ENCODE measurements at places on chromosomes 16 and 17. TPM values are rescaled to one million over a fixed set of nuclear protein-coding genes. Genes with fewer than 3 reads are reported as not detected.

Gene OSGIN1
- total RNA-seq = 4.1 TPM

Gene AFMID
- total RNA-seq = 39.2 TPM

Gene AOC3
- 0.13 TPM for total RNA-seq

Gene TLCD2
- total RNA-seq = 5.3 TPM

Gene NPTX1
- 0.11 TPM for total RNA-seq

Gene SLC46A1
- total RNA-seq = 7.0 TPM

Gene COX10
- total RNA-seq = 19.8 TPM

Gene FOXO3B
- 6.1 TPM for total RNA-seq

Gene ENPP7
- total RNA-seq = not detected

Gene ACAP1
- 0.11 TPM for total RNA-seq

Gene RHBDL1
- 1.2 TPM for total RNA-seq

Gene IKZF3
- not detected for total RNA-seq

Gene CCL3
- not detected for total RNA-seq

Gene KRTAP4-1
- total RNA-seq = not detected

Gene NACA2
- total RNA-seq = 0.13 TPM

Gene ITGB4
- 0.54 TPM for total RNA-seq

Gene MILR1
- total RNA-seq = 4.4 TPM

Gene TEKT3
- total RNA-seq = 0.43 TPM

Gene KRTAP4-9
- total RNA-seq = not detected

Gene ANKS3
- total RNA-seq = 26.3 TPM

Gene PLEKHM1
- total RNA-seq = 34.0 TPM

Gene LITAFD
- total RNA-seq = not detected

Gene CCDC200
- total RNA-seq = not detected

Gene PRR35
- 0.11 TPM for total RNA-seq

Gene TEX14
- not detected for total RNA-seq
